ENCODE measurements at places on chromosomes 4 and X.

DNA sequence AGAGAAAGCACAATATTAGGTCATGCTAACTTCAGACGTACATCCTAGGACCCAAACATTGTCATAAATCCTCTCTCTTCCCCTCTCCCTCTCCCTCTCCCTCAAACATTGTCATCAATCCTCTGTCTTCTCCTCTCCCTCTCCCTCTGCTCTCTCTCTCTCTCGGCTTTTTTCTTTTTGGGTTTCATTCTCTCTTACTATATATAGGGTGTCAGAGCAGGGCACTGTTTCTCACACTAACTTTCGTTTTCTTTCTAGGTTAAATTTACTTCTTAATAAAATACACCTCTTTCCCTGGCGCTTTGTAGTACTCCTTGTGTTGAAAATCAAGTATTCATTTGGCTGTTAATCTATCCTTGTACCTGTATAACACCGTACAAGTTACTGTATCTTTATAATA is 37.0 kb upstream of the HERC5 start:
- no peak for DNase-seq

DNA sequence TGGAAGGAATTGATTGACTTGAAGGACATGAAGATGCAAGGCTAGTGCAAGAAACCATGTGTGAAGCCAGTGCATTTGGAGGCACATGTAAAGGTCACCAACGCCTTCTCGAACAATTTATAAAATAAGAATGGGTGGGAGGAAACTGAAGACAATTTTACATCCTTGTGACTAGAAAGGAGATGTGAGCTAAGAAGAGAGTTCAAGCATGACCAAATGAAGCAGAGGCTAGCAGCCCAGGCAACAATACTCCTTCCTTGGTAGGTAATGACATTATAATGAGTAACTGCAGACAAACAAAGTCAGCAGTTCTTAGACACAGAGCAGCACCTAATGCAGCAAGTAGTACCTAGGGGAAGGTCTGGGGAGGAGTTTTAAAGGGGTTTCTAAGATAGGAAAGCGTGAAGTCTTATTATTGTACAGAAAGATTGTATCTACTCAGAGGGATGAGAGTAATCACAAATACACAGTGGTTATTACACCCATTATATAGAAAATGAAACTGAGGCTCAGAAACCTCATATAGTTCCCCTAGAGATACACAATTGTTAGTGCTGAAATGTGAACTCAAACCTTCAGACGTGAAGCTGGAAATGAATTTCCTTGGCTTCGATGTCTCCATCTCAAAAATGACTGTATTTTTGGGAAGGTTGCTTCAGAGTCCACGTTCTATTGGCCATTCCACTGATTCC is 56.1 kb downstream of the ATXN3L start:
- no peak for DNase-seq

GRCh38 chrX:136711147-136711546 is 63.2 kb downstream of the CD40LG start:
- DNase-seq, result peak; percentile 31

GRCh38 chr4:105631818-105632400 is 76.6 kb downstream of the INTS12 start:
- DNase-seq, result no peak

GRCh38 chrX:43448688-43449087 is 207.4 kb upstream of the MAOA start:
- no peak for DNase-seq

DNA sequence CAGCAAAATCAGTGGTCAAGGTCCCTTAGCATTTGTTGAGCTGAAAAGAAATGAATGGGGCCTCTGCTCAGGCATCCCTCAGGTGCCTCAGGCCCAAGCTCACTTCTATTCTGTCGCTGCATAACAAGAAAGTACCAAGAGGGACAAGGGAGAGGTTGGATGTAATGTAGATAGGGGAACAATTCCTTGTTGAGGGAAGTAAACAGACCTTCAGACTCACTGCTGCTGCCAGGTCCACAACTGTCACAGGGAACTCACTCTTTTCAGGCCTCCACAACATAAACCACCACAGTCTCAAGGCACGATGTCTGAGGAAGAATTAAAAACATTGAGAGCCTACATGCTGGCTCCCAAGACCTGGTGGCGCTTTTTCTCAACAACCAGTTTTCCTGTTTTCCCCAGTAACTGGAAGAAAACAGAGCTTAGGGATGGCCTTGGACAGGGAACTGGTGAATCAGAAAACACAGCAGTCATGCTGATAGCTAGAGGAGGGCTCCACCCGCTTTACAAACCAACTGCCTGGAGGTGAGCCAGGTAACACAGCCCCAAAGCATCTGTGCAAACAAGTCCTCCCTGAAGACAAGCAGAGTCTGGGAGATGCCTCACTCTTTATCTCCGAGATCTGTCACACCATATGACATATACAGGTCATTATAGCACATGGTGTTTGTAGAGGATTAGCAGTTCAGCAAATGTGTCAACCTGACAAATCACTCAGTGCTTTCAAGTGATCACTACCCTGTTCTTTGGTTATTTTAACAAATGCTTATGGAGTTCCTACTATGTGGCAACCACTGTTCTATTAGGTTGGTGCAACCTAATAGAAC is 14.3 kb upstream of the AWAT1 start:
- no peak for DNase-seq

DNA sequence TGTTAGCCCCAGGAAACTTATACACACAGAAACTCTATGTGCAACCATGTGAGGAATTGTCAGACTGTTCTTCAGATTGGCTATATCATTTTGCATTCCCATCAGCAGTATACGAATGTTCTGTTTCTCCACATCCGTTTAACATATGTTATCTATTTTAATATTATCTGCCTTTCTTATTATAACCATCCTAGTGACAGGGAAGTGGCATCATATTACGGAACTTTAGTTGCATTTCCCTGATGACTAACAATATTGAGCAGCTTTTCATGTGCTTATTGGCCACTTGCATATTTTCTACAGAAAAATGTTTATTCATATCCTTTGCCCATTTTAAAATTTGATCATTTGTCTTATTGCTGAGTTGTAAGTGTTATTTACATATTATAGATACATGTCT is 36.5 kb upstream of the IL15 start:
- DNase-seq, result no peak

- DNase-seq, result peak; percentile 77
These were observed 11.7 kb downstream of the PITX2 start for GRCh38 chr4:110610940-110611831.

DNA sequence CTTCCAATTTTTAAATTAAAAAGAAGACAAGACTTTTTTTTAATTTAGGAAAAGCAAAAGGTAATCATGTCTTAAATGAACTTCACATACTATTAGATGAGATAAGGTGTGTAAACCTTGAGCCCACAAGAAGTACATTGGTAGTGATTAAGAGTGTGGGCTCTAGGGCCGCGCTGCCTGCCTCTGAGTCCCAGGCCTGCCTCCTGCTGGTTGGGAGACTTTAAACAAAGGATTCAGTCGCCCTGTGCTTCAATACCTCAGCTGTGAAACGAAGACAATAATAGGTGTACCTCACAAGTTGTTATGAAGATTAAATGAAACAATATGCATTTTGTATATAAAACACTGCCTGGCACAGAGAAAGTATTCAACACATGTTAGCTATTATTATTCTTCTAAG is 95.9 kb upstream of the MYOZ2 start:
- peak; percentile 8 for DNase-seq

DNA sequence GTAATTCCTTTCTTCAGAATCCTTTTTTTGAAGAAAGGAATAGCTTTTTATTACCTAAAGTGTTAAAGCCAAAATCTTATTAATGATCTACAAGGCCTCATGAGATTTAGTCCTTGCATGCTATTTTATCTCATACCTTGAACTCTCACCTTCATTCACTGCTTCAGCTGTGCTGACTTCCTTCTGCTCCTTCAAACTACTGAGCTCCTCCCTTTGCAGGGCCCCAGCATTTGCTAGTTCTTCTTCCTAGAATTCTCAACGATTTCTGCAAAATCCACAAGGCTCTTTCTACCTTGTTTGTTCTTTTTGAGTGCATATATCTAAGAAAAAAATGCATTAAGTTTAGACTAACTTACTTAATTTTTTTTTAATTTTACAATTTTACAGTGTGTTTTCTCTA is 619.5 kb downstream of the EPHA5 start:
- DNase-seq, result no peak

DNA sequence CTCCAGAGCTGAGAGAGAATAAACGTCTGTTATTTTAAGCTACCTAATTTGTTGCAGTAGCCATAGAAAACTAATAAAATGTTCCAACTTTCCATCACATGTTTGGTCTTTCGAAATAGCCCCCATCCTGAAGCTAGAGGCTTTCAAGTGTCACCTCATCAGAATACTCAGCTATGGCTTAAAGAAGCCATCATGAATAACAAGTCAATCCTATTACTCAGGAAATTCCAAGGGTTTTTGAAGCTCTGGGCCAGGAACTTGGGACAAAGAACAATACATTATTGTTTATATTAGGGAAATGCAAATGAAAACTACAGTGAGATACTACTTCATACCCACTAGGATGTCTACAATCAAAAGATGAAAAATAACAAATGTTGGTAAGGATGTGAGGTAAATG is 42.2 kb downstream of the TBCK start:
- DNase-seq, result no peak

GRCh38 chr4:181008164-181008563 is 1235.0 kb upstream of the TENM3 start:
- no peak for DNase-seq

- DNase-seq, result no peak
These were observed 20.9 kb downstream of the PGM2 start for GRCh38 chr4:37847311-37847884.

- DNase-seq, result no peak
These were observed 56.4 kb downstream of the PGRMC1 start for GRCh38 chrX:119292445-119292844.

GRCh38 chr4:21118301-21118700 is 418.0 kb downstream of the PACRGL start:
- no peak for DNase-seq

GRCh38 chr4:14178421-14178820 is 550.9 kb upstream of the BOD1L1 start:
- no peak for DNase-seq

DNA sequence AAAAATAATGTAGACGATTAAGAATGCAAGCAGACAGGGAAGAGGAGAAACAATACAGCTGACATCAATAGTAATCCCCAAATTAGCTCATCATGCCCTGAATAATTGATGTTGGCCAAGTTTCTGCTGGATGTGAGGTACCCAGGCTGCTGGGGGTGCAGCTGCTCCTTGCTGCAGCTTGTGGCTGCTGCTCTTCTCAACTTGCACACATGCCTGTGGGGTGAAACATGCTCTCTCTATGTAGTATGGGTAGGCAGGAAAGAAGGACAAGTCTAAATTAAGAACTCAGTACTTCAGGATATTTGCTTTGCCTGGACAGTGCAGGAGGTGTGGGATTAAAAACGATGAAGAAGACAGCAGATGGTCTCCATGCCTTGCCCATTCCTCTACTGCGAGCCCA is 16.7 kb downstream of the EDA2R start:
- DNase-seq, result no peak

DNA sequence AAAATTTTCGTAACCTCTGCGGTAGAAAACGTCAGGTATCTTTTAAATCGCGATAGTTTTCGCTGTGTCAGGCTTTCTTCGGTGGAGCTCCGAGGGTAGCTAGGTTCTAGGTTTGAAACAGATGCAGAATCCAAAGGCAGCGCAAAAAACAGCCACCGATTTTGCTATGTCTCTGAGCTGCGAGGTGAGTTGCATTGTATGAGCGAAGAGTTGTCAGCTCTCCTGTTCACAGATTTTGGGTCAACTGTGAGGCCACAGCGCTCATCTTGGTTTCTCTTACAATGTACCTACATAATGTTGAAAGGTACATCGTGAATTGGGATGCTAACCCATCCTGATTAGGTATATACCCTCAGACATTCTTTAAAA is 486 bp downstream of the CLCN3 start:
- DNase-seq, result no peak

DNA sequence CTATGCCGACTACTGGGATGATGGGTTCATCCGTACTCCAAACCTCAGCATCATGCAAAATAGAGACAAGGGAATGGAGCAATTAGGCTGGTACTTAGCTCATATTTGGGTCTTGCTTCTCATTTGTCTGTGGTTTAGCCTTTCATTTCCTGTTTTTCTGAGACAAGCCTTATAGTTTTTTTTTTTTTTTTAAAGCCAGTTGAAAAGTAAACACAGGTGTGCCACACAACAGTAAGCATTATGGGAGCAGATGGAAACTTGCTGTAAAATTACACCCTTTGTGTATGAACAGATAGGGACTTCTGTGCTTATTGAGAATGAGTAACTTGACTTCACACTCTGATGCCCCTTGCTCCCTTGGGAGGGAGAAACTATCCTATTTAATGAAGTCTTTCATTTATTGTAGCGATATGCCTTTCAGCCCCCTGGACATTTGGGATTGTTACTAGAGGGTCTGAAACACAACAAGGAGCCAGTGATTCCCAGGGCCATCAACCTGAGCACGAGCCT is 13.7 kb downstream of the RASSF6 start:
- no peak for DNase-seq

DNA sequence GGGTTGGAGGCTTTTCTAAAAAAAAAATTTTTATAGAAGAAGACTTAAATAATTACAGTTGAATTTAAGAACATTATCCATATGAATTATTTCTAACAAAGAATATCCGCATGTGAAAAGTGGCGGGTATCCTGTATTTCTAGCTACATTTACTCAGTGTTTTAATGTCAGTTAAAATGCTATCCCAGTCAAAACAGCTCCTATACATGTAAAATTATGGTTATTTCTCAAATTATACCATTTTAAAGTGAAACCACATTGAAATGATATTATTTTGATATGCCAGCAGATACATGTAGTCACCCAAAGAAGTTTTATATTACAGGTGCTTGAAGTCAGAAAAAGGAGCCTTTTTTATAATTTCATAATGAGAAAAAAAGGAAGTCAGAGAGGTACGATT is 168.5 kb upstream of the ATOH1 start:
- DNase-seq, result no peak

DNA sequence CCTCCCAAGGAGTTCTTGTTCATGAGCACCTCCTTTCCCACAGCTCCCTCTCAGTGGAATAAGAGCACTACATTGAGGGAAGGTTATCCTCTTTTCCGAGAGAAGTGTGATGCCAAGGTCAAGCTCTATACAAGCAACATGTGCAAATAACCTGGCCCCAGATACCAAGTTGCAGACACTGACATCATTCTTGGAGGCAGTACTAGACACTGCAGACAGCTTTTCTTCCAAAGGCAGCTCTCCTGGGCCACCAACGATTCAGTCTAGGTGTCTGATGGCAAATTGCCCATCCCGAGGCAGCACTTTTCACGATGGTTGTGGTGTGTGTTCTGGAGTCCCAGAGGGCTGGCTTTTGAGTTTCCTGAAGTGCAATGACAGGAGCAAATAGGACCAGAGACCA is 384.9 kb downstream of the TLL1 start:
- no peak for DNase-seq

Data from upper lobe of left lung (tissue), 6 donors.